ENCODE measurements at places on chromosomes 7 and 10.

GRCh38 chr10:97065128-97065527 is 120.6 kb downstream of the SLIT1 start:
- DNase-seq = no peak

DNA sequence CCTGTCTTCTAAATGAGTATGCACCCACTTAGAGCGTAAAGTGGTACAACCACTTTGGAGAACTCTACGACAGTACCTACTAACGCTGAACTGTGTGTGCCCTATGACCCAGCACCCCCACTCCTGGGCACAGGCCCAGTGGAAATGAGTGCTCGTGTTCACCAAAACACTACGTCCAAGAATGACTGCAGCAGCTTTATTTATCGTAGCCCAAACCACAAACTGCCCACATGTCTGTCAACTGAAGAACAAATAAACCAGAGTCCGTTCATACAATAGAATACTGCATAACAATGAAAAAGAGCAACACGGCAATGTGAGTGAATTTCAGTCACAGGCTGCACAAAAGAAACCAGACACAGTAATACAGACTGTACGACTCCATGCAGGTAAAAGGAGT is 35.4 kb downstream of the TLL2 start:
- no peak for DNase-seq

- DNase-seq = no peak
These were observed 2.2 kb downstream of the MEOX2 start for GRCh38 chr7:15684111-15684800.

DNA sequence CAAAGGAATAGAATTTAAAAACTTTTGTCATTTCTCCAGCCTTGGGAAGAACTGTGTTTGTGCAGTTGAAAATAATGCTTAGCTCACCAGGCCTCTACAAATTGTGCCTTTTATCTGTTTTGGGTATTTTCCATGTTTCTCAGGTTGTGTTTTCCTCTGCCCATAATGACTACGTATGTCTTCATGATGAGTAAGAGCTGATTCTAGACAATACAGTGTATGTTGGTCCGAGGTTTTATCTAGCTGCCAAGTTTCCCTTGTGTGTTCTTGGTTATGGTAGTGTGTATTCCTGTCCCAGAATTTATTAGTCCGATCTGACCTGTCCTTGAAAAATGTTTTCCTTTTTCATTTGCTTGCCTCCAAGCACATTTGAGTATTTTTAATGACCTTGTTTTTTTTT is 83.7 kb upstream of the GLCCI1 start:
- no peak for DNase-seq
